Hepatocyte (in vitro differentiated cells): ENCODE measurements at places on chromosomes 12 and 14.

GRCh38 chr12:79000501-79000900 lies 135.9 kb downstream of the SYT1 start:
- no peak overlapping the region for H3K4me3 ChIP-seq
- DNase-seq, result no peak
- no peak overlapping the region for H3K27ac ChIP-seq
- no peaks in the 10 kb centered on the region for H3K36me3 ChIP-seq

- H3K4me1 ChIP-seq, result no peaks in the 10 kb centered on the region
- no peaks in the 10 kb centered on the region for H3K27me3 ChIP-seq
- no peak for DNase-seq
- H3K4me3 ChIP-seq, result no peak overlapping the region
- no peak overlapping the region for H3K27ac ChIP-seq
Measured at GRCh38 chr12:39723831-39724230, 104.2 kb upstream of the ABCD2 start.

- H3K27me3 ChIP-seq, result no peaks in the 10 kb centered on the region
- peaks cover 26% of the 10 kb centered on the region for H3K4me1 ChIP-seq
- H3K36me3 ChIP-seq, result no peaks in the 10 kb centered on the region
- no peak for DNase-seq
Measured at GRCh38 chr14:68474741-68475140, 318.1 kb downstream of the ZFP36L1 start.

DNA sequence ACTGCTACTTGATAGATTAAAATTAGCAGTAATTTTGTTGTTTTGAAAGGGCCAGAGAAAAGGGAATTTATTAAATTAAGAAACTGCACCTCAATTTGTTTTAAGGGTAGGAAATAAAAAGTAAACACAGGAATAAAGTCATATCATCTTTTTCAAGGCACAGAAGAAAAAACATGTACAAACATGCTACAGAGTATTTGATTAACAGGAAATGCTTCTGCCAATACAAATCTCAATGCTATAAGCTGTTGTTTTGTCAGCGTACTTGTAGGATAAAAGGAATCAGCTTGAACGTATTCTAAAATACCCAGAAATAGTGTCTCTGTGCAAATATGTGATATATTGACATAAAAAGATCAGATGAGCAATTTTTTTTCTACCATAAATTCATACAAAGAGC lies 474.0 kb upstream of the MGAT4C start:
- H3K27ac ChIP-seq, result no peak overlapping the region
- no peak overlapping the region for H3K4me3 ChIP-seq
- H3K27me3 ChIP-seq, result no peaks in the 10 kb centered on the region
- H3K36me3 ChIP-seq, result no peaks in the 10 kb centered on the region
- peaks cover 7% of the 10 kb centered on the region for H3K4me1 ChIP-seq
- DNase-seq, result no peak

DNA sequence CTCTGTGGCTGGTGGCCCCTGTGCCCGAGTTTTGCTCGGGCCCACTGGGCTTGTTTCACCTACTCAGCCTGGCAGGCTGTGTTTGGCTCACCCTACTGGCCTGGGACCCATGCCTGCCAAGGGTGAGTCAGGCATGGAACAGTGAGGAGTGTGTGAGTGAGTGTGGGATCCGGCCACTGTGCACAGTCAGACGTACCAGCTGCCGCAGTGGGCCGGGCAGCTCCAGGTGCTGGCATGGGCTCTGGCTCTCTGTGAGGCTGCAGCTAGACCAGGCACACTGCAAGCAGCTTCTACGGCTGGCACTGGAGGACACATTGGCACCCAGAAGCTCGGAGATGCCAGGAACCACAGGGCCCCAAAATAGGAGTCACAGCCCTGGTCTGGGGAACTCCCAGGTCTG lies 40.6 kb downstream of the HSD17B6 start:
- H3K4me1 ChIP-seq, result no peaks in the 10 kb centered on the region
- H3K4me3 ChIP-seq, result no peak overlapping the region
- H3K36me3 ChIP-seq, result no peaks in the 10 kb centered on the region

GRCh38 chr14:32648434-32648833 lies 290.2 kb upstream of the NPAS3 start:
- H3K36me3 ChIP-seq, result no peaks in the 10 kb centered on the region
- H3K4me1 ChIP-seq, result no peaks in the 10 kb centered on the region
- no peak overlapping the region for H3K27ac ChIP-seq
- DNase-seq, result peak; percentile 5
- no peak overlapping the region for H3K4me3 ChIP-seq
- no peaks in the 10 kb centered on the region for H3K27me3 ChIP-seq

- no peak overlapping the region for H3K27ac ChIP-seq
- no peaks in the 10 kb centered on the region for H3K4me1 ChIP-seq
Measured at GRCh38 chr12:72267974-72268373, 4.2 kb upstream of the TRHDE start.

- H3K36me3 ChIP-seq, result no peaks in the 10 kb centered on the region
- H3K27me3 ChIP-seq, result no peaks in the 10 kb centered on the region
- H3K4me3 ChIP-seq, result no peak overlapping the region
- H3K4me1 ChIP-seq, result no peaks in the 10 kb centered on the region
Measured at GRCh38 chr12:42969355-42969754, 379.8 kb upstream of the PRICKLE1 start.

DNA sequence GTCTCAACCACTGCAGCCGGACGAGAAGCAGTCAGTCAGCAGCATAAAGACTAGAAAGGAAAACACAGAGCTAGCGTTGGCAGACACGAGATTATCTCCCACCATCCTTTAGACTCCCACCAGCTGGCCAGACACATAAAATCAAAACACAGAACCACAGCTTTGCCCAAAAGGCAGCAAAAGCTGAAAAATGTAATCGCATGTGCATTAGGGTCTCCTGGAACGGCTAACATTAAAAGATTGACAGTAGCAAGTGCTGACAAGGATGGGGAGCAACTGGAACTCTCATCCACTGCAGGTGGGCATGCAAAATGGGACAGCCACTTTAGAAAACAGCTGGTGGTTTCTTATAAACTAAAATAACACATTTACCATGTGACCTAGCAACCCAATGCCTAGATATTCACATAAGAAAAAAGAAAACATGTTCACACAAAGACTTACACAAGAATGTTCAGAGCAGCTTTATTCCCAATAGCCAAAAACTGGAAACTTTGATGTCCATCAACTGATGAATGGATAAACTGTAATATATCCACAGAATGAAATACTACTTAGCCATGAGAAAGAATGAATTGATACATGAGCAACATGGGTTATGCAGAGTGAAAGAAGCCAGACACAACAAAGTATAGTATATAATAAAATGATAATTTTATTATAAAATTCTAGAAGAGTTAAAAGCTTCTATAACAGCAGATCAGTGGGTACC lies 37.7 kb downstream of the NCOR2 start:
- H3K4me1 ChIP-seq, result peaks cover 34% of the 10 kb centered on the region
- no peak for DNase-seq
- no peaks in the 10 kb centered on the region for H3K27me3 ChIP-seq
- H3K4me3 ChIP-seq, result no peak overlapping the region

DNA sequence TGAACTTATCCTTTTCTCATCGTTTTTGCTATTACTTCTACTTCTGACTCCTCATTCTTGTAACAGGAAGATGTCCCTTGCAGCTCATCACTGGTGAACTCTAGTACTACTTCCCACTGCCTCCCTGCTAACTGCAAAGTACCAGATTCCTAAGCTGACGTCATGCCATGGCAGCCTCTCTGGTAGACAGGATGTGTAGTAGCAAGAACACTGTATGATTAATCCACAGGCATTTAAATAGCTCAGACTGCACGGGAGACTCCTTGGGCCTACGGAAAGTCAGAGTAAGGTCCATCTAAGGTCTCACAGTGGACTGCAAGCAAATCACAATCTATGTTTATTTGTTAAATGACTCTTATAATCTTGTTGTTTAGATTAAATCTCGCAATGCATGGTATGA lies 43.5 kb downstream of the DNAI7 start:
- no peaks in the 10 kb centered on the region for H3K27me3 ChIP-seq
- no peaks in the 10 kb centered on the region for H3K36me3 ChIP-seq
- H3K27ac ChIP-seq, result peak overlapping the region; percentile 17
- DNase-seq, result peak; percentile 79
- H3K4me1 ChIP-seq, result peaks cover 5% of the 10 kb centered on the region

GRCh38 chr12:21413369-21414277 lies 23.8 kb upstream of the PYROXD1 start:
- no peak overlapping the region for H3K4me3 ChIP-seq
- H3K27ac ChIP-seq, result no peak overlapping the region
- H3K4me1 ChIP-seq, result no peaks in the 10 kb centered on the region
- peak; percentile 35 for DNase-seq

DNA sequence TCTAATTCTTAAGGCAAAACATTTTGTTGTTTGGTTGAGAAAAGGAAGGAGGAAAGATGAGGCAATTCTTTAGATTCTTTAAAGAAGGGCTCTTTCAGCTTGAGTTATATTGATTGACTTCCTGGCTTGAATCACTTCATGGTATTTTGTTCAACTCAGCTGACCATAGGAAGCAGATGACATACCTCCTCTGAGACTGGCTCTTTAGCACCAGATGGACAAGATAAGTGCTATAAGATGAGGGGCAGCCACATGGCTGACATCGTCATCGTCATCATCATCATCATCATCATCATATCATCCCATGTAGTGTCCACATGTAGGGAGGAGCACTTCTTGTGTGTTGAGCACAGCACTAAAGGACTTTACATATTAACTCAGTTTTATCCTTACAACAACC lies 81.3 kb downstream of the SSPN start:
- H3K4me3 ChIP-seq, result no peak overlapping the region
- H3K27me3 ChIP-seq, result no peaks in the 10 kb centered on the region
- H3K36me3 ChIP-seq, result no peaks in the 10 kb centered on the region
- H3K27ac ChIP-seq, result no peak overlapping the region

GRCh38 chr14:80475074-80475473 lies 263.8 kb upstream of the DIO2 start:
- H3K27ac ChIP-seq, result no peak overlapping the region
- H3K4me1 ChIP-seq, result no peaks in the 10 kb centered on the region
- no peak for DNase-seq

- peaks cover 7% of the 10 kb centered on the region for H3K27me3 ChIP-seq
- no peaks in the 10 kb centered on the region for H3K4me1 ChIP-seq
- H3K36me3 ChIP-seq, result no peaks in the 10 kb centered on the region
- no peak overlapping the region for H3K27ac ChIP-seq
Measured at GRCh38 chr12:131315601-131316000, 361.9 kb downstream of the ADGRD1 start.

- H3K27ac ChIP-seq, result no peak overlapping the region
- H3K4me1 ChIP-seq, result no peaks in the 10 kb centered on the region
- DNase-seq, result no peak
Measured at GRCh38 chr12:32146074-32146873, 39.6 kb downstream of the BICD1 start.

DNA sequence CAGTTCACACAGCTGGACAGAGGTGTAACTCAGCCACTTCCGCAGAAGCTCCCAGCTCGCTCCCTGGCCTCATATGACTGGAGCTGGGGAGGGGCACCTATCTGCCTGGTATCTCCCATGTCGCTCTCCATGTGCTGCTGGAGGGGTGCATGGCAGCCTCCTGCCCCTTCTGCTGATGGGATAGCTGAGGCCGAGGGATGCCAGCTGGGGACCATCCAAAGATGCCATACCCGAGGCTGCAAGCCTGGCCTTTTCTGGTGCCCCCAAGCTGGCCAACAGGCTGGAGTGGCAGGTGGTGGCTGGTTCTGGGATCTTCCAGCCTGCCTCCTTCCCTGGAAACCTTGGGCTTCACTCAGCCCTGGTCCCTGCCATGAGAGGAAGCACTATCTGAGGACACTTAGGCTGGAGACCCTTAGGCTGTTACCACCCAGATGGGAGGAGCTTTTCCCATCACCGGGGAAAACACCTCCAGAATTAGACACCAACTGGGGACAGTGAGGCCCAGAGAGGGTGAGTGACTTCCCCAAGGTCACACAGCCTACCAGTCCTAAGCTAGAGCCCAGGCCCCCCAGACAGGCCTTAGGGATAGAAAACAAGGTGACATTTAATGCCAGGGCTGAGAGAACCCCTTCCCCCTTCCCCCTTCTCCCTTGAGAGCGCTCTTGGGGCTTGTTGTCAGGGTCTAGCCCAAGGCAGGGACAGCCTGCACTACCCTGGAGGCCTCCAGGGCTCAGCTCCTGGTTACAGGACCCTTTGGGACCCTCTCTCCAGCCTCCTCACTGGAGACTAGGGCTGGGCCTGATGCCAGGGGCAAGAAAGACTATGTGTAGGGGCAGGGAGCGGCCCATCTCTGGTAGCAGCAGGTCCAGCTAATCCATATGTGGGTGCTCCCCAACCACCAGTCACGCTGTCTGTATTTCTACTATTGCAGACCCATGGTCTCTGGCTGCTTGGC lies 7.1 kb downstream of the DTX1 start:
- H3K27me3 ChIP-seq, result peaks cover 28% of the 10 kb centered on the region
- no peak overlapping the region for H3K4me3 ChIP-seq
- no peak for DNase-seq
- H3K36me3 ChIP-seq, result no peaks in the 10 kb centered on the region

- DNase-seq, result peak; percentile 87
- peaks cover 27% of the 10 kb centered on the region for H3K4me1 ChIP-seq
- H3K4me3 ChIP-seq, result no peak overlapping the region
- no peaks in the 10 kb centered on the region for H3K27me3 ChIP-seq
- H3K27ac ChIP-seq, result no peak overlapping the region
- H3K36me3 ChIP-seq, result no peaks in the 10 kb centered on the region
Measured at GRCh38 chr14:103104654-103105452, 10.3 kb downstream of the EXOC3L4 start.

GRCh38 chr12:24996102-24996797 lies 47.3 kb upstream of the BCAT1 start:
- peaks cover 4% of the 10 kb centered on the region for H3K27me3 ChIP-seq
- no peaks in the 10 kb centered on the region for H3K4me1 ChIP-seq
- no peaks in the 10 kb centered on the region for H3K36me3 ChIP-seq

- H3K27ac ChIP-seq, result peak overlapping the region; percentile 100
- H3K4me3 ChIP-seq, result peak overlapping the region; percentile 20
- H3K36me3 ChIP-seq, result peaks cover 3% of the 10 kb centered on the region
- H3K27me3 ChIP-seq, result no peaks in the 10 kb centered on the region
Measured at GRCh38 chr12:57087691-57088353, 1.1 kb upstream of the NAB2 start.

DNA sequence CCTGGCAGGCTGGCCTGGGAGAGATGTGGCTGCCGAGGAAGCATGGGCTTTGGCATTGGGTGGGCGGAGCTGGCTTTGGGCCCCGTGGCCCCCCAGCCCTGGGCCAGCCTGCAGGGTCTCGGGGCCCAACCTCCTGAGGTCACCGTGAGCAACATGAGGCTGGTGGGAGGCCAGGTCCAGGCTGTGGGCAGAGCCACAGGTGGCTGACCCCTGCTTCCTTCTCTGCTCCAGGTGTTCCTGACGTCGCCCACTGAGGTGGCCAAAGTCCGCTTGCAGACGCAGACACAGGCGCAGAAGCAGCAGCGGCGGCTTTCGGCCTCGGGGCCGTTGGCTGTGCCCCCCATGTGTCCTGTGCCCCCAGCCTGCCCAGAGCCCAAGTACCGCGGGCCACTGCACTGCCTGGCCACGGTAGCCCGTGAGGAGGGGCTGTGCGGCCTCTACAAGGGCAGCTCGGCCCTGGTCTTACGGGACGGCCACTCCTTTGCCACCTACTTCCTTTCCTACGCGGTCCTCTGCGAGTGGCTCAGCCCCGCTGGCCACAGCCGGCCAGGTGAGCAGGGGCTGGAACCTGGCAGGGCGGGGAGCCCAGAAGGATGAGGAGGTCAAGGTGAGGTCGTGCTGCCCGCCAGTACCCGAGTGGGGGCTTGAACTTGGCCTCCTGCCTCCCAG lies 5.5 kb downstream of the SLC25A47 start:
- no peak overlapping the region for H3K27ac ChIP-seq
- H3K4me3 ChIP-seq, result no peak overlapping the region
- no peak for DNase-seq
- H3K27me3 ChIP-seq, result no peaks in the 10 kb centered on the region

GRCh38 chr14:68939181-68939892 lies 39.8 kb downstream of the ACTN1 start:
- no peaks in the 10 kb centered on the region for H3K27me3 ChIP-seq
- peak overlapping the region; percentile 89 for H3K27ac ChIP-seq
- H3K4me1 ChIP-seq, result peaks cover 57% of the 10 kb centered on the region
- H3K36me3 ChIP-seq, result no peaks in the 10 kb centered on the region
- no peak for DNase-seq
